ENCODE measurements at places on chromosomes 4 and X.

- DNase-seq: no peak
These were observed 58.7 kb upstream of the EMCN start for GRCh38 chr4:100576570-100576969.

DNA sequence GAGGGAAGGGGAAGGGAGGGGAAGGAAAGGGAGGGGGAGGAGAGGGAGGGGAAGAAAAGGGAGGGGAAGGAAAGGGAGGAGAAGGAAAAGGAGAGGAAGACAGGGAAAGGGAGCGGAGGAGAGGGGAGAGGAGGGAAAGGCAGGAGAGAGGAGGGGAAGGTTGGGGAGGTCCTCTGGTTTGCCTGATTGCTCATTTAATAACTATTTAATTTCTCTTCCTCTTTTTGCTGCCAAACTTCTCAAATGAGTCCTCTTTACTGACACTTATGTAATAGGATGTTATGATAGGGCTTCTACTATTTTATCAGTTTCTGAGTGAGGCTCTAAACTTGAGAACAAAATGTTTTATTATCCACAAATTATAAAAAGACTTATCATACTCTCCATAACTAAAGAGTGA, 35.4 kb upstream of the PPA2 start:
- no peak for DNase-seq

- DNase-seq: no peak
These were observed 15.3 kb downstream of the USP46 start for GRCh38 chr4:52643785-52644244.

DNA sequence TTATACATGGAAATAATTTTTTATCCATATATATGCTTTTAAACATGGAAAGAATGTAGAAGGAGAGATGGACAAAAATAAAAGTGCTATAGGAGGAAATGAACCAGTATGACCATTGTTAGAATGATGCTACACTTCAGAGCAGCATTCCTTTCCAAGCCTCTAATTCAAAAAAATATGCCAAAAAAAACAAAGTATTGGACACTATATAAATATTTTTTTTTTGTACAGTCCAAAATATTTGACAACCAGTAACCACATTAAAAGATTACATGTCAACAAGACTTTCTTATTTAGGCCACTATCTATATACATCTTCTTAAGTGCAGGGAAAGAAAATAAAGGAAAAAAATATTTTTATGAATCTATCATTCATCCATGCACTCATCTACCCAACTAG, 198.6 kb downstream of the LRBA start:
- DNase-seq: no peak

- no peak for DNase-seq
These were observed 14.0 kb downstream of the CHIC2 start for GRCh38 chr4:54050214-54050904.

DNA sequence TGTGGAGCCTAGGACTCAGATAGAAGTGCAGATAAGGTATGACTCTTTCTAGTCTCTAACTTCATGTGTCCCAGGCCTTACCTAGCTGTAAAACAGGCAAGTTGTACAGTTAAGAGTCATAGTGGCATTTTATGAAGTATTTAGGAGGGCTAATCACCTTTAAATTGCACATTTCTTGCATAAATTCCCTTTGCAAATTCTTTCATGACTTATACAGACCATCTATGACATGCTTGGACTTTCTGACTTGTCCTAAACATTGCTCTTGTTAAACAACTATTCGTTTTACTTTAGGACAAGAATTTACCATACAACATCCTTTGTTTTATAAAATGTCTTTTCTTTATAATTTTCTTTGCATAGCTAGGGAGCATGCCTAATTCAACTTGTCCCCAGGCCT, 7.8 kb upstream of the RRAGB start:
- no peak for DNase-seq

- DNase-seq: no peak
These were observed 105.1 kb downstream of the CLDN22 start for GRCh38 chr4:183214912-183215488.

DNA sequence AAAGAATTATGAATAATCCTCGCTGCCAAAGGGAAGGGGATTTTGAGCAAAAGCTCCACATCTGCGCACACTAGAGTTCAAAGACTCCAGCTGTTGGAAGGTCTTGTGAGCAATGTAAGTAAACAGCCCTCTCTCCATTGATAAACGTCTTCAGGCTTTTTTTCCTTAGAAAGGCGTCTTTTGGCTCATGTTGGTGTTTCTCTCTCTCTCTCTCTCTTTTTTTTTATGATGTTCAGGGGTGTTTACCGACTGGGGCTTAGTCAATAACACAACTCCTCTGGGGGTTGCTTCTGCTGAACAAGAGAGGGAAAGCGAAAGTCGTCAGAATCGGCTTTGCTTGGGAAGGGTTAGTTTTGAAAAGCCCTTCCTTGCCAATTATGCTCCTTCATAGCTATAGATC, 53.2 kb upstream of the C1QTNF7 start:
- DNase-seq: no peak

- DNase-seq: no peak
These were observed 362.4 kb downstream of the ARHGAP24 start for GRCh38 chr4:85837439-85837733.

- no peak for DNase-seq
These were observed 66.2 kb upstream of the SLC7A11 start for GRCh38 chr4:138308356-138308755.

- DNase-seq: no peak
These were observed 38.2 kb upstream of the TMPRSS11B start for GRCh38 chr4:68283714-68284113.

GRCh38 chr4:53563824-53564223, 27.5 kb downstream of the LNX1 start:
- no peak for DNase-seq

DNA sequence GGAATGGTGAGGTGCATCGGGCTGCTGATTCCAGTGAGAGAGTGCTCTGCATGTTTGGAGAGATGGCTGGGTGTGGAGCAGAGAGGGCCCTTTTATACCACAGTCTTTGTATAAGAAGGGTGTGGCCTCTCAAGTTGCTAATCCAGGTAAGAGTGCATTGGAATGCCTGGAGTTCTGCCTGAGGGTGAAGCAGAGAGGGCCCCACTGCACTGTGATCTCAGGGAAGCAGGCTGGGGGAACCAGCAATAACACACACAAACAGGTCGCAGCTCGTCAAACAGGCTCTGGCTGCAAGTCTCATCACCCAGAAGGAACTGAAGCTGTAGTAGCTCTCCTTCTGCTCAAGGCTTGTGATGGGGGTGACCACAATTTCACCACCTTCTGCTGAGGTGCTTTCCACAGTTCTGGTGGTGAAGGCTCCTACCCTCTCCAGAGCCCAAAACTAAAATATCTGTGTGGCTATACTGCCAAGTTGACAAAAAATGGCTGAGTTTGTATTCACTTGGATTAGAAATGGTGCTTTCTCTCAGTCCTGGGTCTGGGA, 687.4 kb upstream of the HS3ST1 start:
- DNase-seq: no peak

GRCh38 chrX:40266490-40267333, 169.0 kb upstream of the BCOR start:
- DNase-seq: peak; percentile 33

DNA sequence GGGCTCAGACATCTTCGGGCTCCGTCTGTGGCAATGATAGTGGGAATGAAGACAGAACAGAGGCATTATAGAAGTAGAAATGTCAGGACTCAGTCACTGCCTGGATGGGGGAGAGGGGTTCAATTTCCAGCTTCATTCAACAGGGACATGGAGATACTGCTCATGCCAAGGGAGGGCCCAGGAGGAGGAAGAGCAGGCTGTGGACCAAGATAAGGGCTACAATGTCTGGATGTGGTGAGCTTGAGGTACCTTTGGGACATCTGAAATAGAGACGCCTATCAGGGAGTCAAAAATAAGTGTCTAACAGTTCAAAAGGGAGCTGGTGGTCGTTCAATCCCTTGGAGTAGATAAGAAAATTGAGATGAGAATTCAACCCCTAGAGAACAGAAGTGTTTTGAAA, 34.5 kb downstream of the ELF4 start:
- no peak for DNase-seq

- DNase-seq: no peak
These were observed 3.4 kb upstream of the SCD5 start for GRCh38 chr4:82801910-82802521.

- no peak for DNase-seq
These were observed 28.4 kb upstream of the ADH7 start for GRCh38 chr4:99463566-99463965.

DNA sequence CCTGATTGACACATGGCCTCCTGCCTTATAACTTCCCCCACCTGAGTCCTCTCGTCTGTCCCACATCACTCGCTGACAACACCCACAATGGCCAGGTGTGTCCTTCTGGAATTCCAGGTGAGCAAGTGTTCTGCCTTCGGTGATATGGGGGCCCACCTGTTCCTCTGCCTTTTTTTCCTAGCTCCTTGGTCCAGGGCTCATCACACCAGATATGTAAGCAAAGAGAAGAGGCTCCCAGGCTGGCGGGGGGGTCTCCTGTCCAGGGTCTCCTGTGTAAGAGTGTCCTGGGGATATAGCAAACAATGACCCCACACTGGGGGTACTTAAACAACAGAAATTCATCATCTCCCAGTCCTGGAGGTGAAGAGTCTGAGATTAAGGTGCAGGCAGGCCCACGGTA, 25.2 kb downstream of the P2RY8 start:
- no peak for DNase-seq

- no peak for DNase-seq
These were observed 27.9 kb upstream of the SPP1 start for GRCh38 chr4:87947381-87948160.

- no peak for DNase-seq
These were observed 243.6 kb downstream of the NPFFR2 start for GRCh38 chr4:72275381-72275780.

DNA sequence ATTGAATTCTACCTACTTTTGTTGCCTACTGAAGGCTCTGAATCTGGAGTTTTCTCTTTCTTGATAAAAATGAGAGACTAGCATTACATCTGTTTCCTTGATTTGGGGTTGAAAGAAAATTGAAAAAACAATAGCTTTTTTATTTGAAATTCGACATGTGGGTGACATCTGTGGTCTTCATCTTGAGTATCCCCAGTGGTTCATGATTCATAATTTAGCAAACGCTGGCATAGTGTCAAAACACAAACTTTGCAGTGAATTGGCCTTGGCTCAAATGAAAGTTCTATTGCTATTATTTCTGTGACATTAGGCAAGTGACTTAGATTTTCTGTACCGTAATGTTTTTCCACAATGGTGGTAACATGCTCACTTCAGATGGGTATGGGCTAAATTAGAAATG, 747.6 kb downstream of the PCDH7 start:
- DNase-seq: no peak

GRCh38 chr4:105634402-105635080, 73.9 kb downstream of the INTS12 start:
- DNase-seq: no peak

DNA sequence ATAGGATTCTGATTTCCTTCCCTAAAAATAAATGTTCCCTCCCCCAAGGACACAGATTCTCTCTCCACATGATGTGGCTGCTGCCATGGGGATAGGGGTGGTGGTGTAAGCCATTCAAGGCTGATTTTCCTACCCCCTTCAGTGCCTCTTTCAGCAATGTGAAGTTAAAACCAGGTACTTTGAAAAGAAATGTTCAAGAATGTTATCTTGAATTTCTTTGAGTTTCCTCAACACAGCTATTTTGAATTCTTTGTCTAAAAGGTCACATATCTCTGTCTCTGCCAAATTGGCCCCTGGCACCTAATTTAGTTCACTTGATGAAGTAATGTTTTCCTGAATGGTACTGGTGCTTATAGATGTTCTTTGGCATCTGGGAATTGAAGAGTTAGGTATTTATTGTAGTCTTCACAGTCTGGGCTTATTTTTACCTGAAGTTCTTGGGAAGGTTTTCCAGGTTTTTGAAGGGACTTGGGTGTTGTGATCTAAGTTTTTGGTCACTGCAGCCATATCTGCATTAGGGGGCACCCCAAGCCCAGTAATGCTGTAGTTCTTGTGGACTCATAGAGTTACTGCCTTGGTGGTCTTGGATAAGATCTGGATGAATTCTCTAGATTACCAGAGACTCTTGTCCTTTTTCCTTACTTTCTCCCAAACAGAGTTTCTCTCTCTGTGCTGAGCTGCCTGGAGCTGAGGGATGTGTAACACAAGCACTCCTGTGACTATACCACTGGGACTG, 7.6 kb upstream of the DIPK2B start:
- no peak for DNase-seq

GRCh38 chrX:155231163-155231562, 14.9 kb downstream of the VBP1 start:
- no peak for DNase-seq

DNA sequence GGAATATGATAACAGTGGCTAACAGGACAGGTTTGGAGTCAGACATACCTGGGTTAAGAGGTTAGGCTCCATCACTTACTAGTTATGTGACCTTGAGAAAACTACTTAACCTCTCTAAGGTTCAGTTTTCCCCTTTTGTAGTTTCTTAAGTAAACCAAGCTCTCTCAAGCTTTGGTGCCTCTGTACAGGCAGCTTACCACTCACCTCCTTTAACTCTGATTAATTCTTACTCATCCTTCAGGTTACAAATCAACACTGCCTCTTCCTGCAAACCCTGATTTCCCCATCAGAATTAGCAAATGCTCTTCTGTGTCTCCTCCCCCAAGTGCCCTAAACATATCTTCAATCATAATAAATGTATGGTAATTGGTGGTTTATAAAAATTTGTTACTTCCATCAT, 3.5 kb upstream of the SERTM2 start:
- no peak for DNase-seq

DNA sequence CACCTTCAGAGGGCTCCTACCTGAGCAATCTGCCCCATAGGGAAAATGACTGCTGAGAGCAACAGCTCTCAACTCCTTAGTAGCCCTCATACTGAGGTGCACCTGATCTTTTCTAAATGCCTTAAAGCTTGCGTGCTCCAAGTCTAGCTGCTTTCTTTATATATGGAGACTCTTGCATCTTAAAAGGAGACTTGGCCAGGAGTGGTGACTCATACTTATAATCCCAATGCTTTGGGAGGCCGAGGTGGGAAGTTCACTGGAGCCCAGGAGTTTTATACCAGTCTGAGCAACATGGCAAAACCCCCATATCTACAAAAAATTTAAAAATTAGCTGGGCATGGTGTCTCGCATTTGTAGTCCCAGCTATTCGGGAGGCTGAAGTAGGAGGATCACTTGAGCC, 78.1 kb upstream of the TRIM2 start:
- no peak for DNase-seq

- no peak for DNase-seq
These were observed 89.9 kb downstream of the FTHL17 start for GRCh38 chrX:30981968-30982367.

- no peak for DNase-seq
These were observed 24.5 kb upstream of the PJA1 start for GRCh38 chrX:69189576-69190371.

DNA sequence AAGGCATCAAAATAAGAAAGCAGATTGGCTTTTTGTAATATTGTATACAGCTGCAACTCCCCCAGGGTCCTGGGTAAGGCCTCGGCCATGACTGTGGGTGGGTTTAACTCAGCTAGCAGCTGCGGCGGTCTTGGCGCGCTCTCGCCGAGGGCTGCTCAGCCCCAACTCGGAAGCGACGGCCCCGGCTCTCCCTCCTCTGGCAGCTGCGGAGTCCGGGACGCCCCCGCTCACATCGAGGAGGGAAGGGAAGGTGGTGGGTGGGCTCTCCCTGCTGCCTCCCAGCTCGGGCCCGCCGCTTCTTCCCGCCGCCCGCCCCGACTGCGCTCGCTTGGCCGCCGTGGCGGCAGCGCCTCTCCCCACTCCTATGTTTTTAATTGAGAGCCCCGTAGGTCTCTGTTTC, 51.2 kb downstream of the GPR50 start:
- no peak for DNase-seq

GRCh38 chr4:4752025-4752424, 107.4 kb upstream of the MSX1 start:
- no peak for DNase-seq

GRCh38 chr4:69775321-69775867, 15.0 kb upstream of the SULT1B1 start:
- DNase-seq: no peak

Measured in stimulated activated CD4-positive, alpha-beta T cell treated with anti-CD3 and anti-CD28 coated beads, TNF-alpha, amount 100 ng/mL, for 24 hours (primary cell).